ENCODE measurements at places on chromosomes 2 and 18. TPM values are rescaled to one million over a fixed set of nuclear protein-coding genes. Genes with fewer than 3 reads are reported as not detected.
A peak's percentile ranks its signal among the peaks of the same experiment; 100 is the strongest.

The NPAS2 gene
- 113 TPM for total RNA-seq

The PDE1A gene
- total RNA-seq = not detected

DNA sequence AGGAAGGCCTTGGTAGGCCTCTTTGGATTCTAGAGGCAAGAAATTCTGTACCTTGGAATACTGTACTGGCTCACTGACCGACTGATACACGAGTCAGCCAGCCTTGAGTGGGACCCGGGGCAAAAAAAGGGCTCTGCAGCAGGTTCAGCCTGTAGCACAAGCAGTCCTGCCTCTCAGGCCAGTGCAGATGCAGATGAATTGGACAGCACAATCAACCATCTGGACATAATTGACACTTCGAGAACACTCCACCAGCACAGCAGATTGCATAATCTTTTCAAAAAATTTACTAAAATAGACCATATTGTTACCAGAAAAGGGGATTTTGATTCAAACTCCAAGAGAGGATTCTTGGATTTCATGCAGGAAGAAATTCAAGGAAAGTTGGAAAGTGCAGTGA lies 241.6 kb downstream of the RPIA start:
- no peak for DNase-seq

DNA sequence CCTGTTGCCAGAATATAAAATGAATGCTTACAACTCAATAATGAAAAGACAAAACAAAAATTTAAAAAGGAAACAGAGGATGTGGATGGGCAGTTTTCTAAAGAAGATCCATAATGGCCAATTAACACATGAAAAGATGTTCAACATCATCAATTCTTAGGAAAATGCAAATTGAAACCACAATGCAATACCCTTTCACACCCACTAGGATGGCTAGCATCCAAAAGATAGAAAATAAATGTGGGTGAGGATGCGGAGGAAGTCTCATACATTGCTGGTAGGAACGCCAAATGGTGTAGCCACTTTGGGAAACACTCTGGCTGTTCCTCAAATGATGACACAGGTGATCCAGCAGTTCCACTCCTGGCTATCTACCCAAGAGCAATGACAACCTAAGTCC lies 130.5 kb downstream of the TNS1 start:
- no peak for DNase-seq

DNA sequence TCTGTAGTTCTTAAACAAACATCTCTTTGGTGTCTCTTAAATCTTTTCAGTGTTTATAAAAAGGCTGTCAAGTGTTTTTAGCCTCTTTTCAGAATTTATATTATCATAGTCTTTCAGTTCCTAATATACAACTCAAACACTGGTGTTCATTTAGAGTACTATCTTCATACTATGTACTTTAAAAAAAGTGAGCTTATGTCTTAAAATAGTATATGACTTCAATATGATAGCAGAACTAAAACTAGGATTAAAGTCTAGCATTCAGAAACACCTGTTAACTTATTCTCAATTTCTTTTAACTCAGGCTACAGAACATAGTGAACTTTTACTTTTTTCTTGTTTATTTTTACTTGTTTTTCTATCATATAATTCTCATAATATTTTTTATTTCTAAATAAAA lies 14.7 kb upstream of the IKZF2 start:
- no peak for DNase-seq

- peak; percentile 71 for DNase-seq
Measured at GRCh38 chr18:3758531-3758930, 308.6 kb downstream of the TGIF1 start.

- DNase-seq = no peak
Measured at GRCh38 chr18:76823161-76823538, 793 bp downstream of the ZNF236 start.

DNA sequence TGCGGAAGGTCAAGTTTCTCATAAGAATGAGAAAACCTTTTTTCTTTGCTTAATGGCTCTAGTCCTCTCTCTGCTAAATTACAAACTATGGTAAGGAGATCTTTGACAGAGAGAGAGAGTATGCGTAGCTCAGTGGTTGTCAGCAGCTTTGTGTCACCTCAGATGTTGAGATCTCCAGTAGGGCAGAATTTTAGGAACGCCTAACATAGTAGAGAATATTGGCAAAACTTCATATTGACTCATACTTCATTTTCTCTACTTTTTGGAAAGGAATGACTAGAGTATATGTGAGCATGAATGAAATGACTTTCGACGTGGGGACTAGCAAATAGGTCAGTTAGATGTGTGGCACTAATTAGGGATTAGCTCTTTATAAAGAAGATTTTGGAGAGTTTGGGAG lies 64.0 kb downstream of the WDR7 start:
- DNase-seq = no peak

- DNase-seq = peak; percentile 56
Measured at GRCh38 chr2:190636361-190636760, 12.5 kb upstream of the NAB1 start.

DNA sequence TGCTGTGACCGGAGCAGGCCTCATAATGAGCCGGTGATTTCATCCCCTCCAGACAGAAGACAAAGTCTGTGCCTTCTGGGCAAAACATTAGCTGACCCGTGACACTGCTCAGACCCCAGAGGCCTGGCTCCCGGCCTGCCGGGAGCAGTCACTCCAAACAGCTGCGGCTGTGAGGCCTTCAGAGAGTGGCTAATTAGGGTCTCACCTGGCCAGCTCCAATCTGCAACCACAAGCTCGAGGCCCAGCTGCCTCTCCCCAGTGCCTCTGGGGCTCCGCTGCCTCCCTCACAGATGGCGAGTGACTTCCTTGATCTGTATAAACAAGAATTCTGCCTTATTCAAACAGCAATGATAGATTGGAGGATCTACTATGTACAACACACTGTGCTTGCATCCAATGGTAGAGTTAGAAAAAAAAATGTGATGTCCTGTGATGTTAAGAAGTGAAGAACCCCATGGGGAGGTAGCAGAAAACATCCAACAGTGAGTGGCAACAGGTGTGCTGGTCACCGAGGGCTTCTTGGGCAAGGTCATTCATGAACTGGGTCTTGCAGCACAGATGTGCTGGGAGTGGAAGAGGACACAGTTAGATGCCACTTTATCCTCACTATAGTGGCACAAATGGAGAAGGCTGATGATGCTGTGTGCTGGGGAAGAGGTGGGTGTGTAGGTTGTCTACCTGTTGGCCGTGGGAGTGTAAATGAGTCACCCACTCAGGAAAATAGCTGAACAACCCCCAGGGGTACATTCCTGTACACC lies 98.2 kb upstream of the ASAP2 start:
- no peak for DNase-seq

Measured in Caki2 (cell line).